ENCODE measurements at places on chromosomes 5 and 9.

DNA sequence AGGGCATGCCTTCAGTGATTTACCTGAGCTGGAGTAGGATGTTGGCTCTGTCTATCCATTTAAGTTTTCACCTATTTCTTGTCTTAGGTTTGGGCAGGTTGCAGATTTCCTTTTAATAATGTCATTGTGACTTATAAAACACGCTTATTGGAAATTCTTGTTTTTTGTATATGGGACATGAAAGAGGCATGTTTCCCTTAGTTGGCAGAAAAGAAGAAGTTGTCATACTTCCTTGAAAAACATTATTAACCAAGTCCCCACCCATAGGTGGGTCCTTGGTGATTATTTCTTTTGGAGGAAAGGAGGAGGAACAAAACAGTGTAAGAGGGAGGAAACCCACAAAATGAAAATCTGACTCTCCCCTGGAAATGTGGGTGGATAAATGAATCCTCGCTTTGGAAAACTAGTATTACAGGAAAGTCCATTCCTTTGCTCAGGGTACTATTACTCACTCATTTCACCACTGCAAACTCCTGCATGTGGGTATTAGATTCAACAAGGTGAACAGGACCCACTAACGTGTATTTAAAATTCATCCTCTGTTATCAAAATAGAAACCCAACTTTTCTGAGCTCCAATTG is 9.3 kb downstream of the CER1 start:
- DNase-seq = no peak

DNA sequence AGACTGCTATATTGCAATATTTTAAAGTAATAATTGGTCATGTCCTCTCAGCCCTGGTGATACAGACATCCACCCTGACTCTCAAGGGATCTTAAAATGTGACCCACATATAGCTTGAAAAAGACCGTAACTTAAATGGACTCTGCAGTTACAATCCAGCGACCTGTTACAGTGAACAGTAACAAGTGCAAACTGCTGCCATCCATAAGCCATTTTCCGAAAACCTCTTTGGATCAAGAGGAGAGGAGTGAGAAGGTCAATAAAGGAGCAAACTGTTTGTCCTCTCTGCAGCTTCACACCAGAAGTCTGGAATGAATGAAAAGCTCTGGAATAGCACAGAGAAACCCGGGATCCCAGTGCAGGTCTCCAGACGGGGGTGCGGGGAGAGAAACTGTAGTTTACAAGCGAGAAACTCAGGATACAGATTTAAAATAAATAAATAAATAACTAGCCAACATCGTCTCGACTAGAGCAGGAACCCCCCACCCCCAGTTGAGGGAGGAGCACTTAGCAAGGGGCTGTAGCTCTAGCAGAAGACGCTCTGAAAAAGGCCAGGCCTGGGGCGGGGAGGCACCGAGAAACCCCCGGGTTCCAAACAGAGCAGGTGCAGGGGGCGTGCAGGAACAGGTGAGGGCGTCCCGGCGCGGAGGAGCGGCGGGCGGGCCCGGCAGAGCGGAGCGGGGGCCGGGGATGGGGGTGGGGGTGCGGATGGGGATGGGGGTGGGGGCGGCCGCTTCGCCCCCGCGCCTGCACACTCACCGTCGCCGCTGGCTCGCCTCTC is 572 bp downstream of the ZDHHC21 start:
- peak; percentile 16 for DNase-seq

- DNase-seq = no peak
Observed at GRCh38 chr9:127817881-127818434, 15.3 kb downstream of the FPGS start.

DNA sequence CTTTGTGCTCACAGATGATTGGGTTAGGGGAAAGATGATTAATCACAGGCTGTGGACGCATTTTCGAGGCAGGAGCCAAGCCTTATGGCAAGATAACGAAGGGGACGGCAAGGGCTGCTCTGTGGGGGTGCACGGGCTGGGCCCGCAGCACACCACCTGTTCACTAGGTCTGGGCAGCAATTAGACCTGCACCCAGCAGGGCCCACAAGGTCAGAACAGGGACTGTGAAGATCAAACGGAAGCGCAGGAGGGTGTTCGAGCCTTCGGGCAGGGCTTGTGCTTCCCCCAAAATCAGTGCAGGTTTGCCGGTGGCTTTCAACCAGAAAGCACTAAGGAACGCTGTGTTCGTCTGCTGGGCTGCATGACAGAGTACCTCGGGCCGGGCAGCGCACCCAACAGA is 73.7 kb downstream of the UBE2QL1 start:
- no peak for DNase-seq

DNA sequence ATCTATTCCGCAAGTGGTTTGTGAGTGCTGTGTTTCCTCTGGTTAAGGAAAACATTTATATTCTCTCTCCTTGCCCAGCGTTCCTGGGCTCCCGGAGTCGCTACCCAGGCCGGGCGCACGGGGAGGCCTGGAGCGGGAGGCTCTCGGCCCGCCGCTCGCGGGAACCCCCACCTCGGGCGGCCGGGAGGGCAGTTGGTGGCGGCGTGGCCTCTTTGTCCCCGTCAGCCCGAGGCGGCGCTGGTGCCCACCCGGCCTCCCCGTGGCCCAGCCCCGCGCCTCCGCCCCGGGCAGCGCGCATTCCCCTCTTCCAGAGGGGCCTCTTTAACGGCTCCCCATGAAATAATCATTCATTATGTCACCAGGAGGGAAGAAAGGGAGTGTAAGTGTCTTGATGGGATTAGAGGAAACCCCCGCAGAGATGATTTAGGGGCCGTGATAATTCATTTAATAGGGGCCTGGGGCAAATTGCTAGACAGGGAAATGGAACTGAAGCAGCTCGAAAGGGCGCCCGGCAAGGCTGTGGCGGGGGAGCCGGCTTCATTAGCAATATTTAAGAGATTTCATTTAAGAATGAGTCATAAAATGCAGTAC is 181.9 kb upstream of the TBCA start:
- DNase-seq = no peak

DNA sequence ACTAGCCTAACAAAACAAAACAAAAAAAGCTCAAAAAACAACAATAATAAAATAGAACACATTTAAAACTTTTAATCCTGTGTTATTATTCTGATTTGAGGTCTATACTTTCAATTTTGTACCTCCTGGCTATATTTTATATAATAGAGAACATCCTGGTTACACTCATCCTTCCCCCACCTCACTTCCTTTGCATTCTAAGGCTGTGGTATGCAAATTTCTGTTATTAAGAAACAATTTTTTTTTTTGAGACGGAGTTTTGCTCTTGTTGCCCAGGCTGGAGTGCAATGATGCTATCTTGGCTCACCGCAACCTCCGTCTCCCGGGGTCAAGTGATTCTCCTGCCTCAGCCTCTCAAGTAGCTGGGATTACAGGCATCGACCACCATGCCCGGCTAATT is 3.1 kb upstream of the RPL37 start:
- no peak for DNase-seq

GRCh38 chr9:73234008-73234360 is 82.3 kb downstream of the ANXA1 start:
- DNase-seq = no peak

All from globus pallidus (tissue), 1 donor.